ENCODE measurements at places on chromosomes 2 and 18. TPM values are rescaled to one million over a fixed set of nuclear protein-coding genes. Genes with fewer than 3 reads are reported as not detected.

Gene HOXD13
- not detected for total RNA-seq

GRCh38 chr2:10897956-10898355 lies 13.8 kb upstream of the KCNF1 start:
- DNase-seq: no peak

GRCh38 chr18:79944746-79945117 lies 6.7 kb downstream of the SLC66A2 start:
- peak; percentile 15 for DNase-seq

GRCh38 chr18:22342625-22343024 lies 75.1 kb downstream of the CTAGE1 start:
- DNase-seq: peak; percentile 74

DNA sequence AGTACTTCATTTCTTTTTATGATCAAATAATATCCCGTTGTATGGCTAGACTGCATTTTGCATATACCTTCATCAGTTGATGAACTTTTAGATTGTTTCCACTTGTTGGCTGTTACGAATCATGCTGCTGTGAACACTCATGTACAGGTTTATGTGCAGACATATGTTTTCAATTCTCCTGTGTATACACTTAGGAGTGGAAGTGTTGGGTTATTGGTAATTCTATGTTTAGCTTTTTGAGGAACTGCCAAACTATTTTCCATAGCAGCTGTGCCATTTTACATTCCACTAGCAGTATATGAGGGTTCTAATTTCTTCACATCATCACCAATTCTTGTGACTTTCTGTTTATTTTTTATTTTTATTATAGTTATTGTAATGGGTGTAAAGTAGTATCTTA lies 32.1 kb upstream of the LCLAT1 start:
- no peak for DNase-seq

DNA sequence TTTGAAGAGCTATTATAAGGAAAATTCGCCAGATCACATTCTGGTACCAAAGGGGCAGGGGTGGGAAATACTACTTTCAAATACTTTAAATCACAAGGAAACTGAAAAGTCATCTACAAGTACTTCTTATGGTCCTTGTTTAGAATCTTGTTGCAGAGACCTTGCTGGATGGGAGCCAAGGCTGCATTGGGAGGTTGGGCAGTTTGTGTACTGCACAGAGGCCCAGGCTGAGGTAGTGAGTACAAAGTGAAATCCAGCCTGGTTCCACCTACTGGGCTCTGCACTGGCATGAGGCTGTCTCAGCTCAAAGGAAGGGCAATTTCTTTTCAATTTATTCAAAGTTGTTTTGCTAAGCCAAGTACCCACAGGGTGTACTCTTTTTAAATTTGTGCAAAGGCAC lies 140.3 kb upstream of the DLX2 start:
- DNase-seq: no peak

- DNase-seq: no peak
These were observed 357.2 kb upstream of the SALL3 start for GRCh38 chr18:78622251-78622906.

GRCh38 chr2:218863021-218863520 lies 3.5 kb downstream of the WNT6 start:
- no peak for DNase-seq

GRCh38 chr18:7958897-7959146 lies 391.7 kb downstream of the PTPRM start:
- no peak for DNase-seq

Measured in Peyer's patch (tissue), 4 donors.